ENCODE measurements at places on chromosomes 6 and 20.

DNA sequence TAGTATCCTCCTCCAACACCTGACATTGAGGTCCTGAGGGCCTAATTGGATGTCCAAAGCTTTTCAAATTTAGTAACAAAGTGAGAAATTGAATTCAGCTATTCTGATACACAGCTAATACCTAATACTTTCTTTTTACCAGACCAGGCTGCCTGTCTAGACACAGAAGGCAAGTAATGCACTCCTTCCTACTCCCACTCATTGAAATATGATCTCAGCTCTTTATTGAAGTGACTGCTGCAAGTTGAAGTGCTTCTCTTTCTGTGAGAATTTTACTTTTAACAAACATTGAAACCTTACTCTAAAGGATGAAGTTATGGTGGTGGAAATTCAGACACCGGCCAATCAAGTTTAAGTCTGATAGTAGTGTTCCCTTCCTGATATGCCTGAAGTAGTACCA lies 90.8 kb upstream of the OGFRL1 start:
- no peak for DNase-seq

DNA sequence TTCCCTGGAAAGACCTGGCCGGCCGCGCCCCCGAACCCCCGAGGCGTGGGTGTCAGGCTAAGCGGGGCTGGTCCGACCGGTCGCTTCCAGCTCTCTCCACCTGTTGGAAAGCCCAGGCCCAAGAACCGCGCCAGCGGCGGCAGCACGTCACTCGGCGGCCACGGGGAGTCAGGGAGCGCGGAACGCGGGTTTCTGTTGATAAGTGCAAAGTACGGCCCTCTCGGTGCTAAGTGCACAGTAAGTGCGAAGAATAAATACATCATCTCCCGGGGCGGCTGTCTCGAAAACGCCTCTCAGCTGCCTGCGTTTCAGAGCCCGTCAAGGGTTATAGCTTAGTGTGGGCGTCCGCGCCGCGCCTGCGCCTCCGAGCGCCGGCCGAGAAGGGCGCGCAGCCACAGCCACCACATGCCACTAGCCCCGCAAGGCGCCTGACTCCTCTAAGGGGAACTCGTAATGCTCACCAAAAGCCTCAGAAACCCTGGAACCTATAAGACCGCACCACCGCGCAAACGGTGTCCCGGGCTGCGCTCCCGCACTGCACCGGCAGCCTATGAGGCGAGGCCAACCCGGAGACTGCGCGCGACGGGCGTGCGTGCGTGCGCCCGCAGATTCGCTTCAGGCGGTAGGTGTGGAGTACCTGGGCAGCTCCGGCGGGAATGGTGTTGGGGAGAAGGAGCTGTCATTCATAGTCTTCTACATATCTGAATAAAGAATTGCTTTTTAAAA lies 9.2 kb upstream of the TBX18 start:
- no peak for DNase-seq

DNA sequence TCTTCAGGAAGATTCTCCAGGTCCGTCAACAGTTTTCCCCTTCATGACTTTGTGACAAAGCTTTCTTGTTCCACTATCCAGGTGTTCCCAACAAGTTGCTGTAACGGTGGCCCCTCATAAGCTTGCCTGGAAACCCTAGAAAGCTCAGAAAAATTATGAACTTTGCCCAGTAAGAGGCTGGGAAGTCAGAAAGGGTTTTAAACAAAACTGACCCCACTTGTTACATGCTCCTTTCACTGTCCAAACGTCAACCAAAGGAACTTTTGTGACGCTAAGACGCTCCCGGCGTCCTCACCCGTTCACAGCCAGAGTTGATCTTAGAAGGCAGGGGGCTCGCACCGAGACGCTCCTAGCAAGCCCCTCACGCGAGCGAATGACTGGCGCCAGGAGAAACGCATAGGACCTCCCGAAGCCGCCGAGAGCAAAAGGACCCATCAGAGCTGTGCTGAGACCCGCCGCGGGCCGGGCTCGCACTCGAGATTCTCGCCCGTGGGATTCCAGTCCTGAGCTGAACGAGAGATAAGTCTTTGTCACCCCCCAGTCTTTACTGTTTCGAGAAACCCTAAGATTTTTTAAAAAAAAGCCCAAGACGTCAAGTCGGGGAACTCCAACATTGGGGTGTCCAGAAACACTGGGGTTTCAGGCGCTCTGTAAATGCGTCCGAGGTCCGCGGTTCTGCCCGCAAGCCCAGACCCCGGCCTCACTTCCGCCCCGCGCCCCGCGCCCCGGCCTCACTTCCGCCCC lies 544 bp upstream of the ACAT2 start:
- DNase-seq, result no peak

- DNase-seq, result no peak
Measured at GRCh38 chr6:96537726-96538125, 16.1 kb downstream of the UFL1 start.
